ENCODE measurements at places on chromosomes 2 and 18.

DNA sequence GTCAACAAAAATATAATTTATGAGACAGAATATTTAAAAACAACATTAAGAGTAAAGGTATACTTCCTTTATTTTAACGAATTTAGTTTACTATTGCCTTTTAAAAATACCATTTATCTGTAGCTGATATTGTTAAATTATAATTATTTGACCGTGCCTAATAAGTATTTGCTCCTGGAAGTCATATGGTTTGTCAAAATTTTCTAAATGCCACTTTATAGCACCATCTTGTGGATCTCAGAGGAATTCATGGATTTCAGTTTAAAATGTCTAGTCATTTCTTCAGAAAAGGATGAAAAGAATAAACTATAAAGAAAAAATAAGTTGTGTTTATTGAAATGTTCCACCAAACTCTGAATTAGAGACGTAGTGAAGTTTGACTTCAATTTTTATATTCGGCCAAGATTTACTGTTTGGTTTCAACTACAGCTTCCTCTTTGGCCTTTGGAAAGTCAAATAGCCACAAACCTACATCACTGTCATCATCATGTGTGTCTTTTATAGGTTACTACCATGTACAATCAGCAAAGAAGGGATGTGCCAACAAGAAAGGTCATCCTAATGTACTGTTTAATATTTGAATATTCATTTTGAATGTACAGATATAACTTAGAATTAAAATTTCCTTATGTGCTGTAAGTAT, 10.3 kb upstream of the FTCDNL1 start:
- 0 out of 3 replicates have a peak, but pooled peaks cover 10% of the 10 kb centered on the region for H3K27me3 ChIP-seq
- no peaks in the 10 kb centered on the region for H3K36me3 ChIP-seq
- no peaks in the 10 kb centered on the region for H3K4me1 ChIP-seq

GRCh38 chr2:10497797-10498251, 49.7 kb upstream of the ODC1 start:
- H3K27me3 ChIP-seq = peaks cover 91% of the 10 kb centered on the region
- no peaks in the 10 kb centered on the region for H3K36me3 ChIP-seq
- H3K4me3 ChIP-seq = no peak overlapping the region
- peak; percentile 52 for DNase-seq
- H3K4me1 ChIP-seq = peaks cover 19% of the 10 kb centered on the region

DNA sequence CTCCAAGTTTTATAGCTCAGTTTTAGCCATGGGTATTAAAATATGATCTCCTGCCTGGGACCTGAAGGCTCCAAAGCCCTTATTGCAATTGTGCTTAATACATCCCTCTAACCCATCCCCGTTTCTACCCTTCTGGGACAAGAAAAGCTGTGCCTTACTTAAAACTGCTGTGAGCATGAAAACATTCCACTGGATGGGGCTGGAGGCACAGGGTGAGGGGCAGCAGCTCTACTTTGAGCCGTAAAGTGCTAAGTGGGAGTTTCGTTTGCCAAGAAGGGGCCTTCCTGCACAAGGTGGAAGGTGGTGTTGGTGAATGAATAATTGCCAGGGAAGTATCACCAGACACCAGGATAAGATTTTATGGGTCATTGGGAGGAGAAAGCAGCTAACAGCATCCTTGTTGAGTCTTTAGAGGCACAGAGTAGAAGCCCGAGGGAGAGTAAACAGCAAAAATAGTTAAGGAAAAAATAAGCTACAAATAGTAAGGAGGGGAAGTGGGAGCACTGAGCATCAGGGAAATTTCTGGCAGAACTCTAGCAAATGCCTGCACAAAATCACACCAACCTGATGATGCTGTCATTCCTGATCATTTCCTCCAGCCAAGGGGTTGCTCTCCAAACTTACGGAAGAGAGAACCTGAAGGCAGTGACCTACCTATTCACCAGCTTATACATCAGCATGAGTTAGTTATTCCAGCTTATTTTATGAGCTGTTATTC, 218.4 kb downstream of the MREG start:
- H3K27ac ChIP-seq = peak overlapping the region; percentile 85
- no peaks in the 10 kb centered on the region for H3K36me3 ChIP-seq
- peak; percentile 72 for DNase-seq
- peaks cover 70% of the 10 kb centered on the region for H3K4me1 ChIP-seq

- no peak for DNase-seq
- H3K27ac ChIP-seq = no peak overlapping the region
- peaks cover 13% of the 10 kb centered on the region for H3K4me1 ChIP-seq
- no peak overlapping the region for H3K4me3 ChIP-seq
- peaks cover 47% of the 10 kb centered on the region for H3K27me3 ChIP-seq
- H3K36me3 ChIP-seq = no peaks in the 10 kb centered on the region
Observed at GRCh38 chr18:78765637-78766281, 213.9 kb upstream of the SALL3 start.

DNA sequence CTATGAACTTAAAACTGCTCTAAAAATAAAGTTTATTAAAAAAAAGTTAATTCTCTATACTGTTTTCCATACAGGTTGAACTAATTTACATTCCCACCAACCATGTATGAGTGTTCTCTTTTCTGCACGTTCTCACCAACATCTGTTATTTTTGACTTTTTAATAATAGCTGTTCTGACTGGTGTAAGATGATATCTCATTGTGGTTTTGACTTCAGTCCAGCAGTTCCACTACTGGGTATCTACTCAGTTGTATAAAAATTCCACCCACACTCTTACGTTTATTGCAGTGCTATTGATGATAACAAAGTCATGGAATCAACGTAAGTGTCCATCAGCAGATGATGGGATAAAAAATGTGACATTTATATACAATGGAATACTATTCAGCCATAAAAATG, 33.7 kb downstream of the SPAG16 start:
- no peak overlapping the region for H3K4me3 ChIP-seq
- H3K4me1 ChIP-seq = no peaks in the 10 kb centered on the region
- H3K36me3 ChIP-seq = 0 out of 3 replicates have a peak, but pooled peaks cover 5% of the 10 kb centered on the region
- H3K27me3 ChIP-seq = no peaks in the 10 kb centered on the region
